ENCODE measurements at places on chromosomes 2 and 18.

- DNase-seq, result no peak
Measured at GRCh38 chr2:224870341-224870740, 154.2 kb upstream of the CCDC195 start.

DNA sequence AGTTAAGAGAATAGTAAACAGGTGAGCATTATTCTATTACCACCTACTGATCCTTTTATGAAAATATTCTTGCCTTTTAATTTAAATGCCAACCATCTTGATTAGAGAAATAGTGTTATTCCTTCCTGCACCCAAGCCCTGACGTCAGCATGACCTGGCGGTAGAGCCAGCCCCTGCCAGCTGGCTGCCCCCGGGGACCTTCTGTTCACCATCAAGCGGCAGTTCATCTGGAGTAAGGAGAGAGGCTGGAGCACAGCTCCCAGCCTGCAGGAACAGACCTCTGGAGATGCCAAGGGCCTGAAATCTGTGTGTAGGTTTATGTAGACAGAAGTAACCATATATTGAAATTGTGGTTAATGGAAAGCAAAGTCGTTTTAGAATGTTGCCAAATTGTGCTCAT lies 171.8 kb downstream of the GBX2 start:
- no peak for DNase-seq

DNA sequence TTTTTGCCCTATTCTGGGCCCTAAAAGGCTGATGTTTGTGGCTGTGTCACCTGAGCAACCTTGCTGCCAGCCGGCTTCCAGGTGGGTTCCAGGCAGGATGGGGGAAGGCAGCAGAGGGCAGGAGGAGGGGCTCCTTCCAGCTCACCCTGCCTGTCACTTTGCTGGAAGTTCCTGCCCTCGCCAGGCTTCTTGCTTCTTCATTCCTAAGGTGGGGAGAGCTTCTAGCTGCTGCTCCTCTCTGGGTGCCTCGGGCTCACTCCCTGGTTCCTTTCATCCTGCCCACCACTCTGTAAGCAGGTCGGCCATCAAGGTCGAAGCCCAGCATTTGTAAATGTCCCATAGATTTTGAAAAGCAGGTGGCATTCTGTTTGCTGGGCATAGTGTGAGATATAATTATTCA lies 249.4 kb upstream of the HS6ST1 start:
- DNase-seq, result no peak

DNA sequence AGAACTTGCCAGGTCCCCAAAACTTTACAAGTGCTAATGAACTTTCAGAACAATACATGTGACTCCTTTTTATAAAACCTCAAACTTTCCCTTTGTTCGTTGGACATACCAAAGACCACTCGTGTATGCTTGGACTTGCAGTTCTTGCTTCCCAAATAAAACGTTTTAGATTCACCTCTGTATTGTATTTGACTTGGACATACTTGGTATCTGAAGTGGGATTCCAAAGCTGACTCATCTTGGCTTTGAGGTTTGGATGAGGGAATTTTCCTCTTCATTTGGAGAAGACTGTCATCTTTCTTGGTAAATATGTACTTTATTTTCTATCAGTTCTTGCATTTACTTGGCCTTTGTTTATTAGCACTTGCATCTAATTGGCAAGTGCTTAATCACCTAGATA lies 8.0 kb upstream of the CYB5A start:
- DNase-seq, result no peak

- peak; percentile 66 for DNase-seq
Measured at GRCh38 chr2:99489063-99489760, 605 bp downstream of the REV1 start.

- no peak for DNase-seq
Measured at GRCh38 chr2:107091163-107091864, 205.3 kb upstream of the ST6GAL2 start.

DNA sequence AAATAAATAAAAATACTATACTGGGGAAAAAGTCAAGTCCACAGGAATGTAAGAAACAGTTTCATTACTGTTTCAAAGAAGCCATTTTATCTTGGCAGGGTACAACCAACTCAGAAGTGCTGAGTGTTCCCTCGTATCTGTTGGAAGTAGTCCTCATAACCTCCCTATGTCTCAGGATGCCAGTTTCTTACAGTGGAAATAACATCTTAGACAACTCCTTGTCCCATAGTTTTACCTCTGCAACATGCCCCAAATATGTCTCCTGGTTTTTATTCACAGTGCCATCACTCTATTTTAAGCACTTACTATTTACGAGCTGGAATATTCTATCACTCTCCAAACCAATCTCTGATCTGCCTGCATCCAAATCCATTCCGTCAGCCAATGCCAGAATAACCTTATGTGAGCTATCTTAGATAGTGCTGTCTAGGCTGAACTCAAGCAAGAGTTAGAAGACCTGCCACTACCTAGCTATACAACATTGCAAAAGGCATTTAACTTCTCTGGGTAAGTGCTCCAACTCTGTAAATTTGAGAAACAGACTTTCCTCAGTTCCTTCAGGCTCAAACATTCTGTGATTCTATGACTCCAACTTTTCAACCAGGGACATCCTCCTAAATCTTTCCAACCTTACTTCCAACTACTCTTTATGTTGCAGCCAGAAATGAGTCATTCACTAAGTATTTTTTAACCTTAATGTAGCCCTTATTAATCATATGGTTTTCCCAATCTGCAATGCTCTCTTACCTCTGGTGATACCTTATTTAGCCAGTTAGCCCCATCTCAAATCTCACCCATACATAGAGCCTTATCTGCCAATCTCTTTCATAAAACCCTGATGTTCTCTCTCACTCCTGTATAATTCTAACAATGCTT lies 66.7 kb downstream of the RTN4 start:
- DNase-seq, result no peak

GRCh38 chr18:4004183-4004829 lies 450.8 kb downstream of the DLGAP1 start:
- no peak for DNase-seq

GRCh38 chr2:85799215-85799956 lies 45.6 kb downstream of the ATOH8 start:
- no peak for DNase-seq

GRCh38 chr18:21996351-21996826 lies 173.0 kb upstream of the GATA6 start:
- DNase-seq, result no peak

GRCh38 chr2:120447127-120447785 lies 101.3 kb downstream of the INHBB start:
- no peak for DNase-seq

- DNase-seq, result no peak
Measured at GRCh38 chr2:33391529-33392255, 84.8 kb upstream of the RASGRP3 start.

DNA sequence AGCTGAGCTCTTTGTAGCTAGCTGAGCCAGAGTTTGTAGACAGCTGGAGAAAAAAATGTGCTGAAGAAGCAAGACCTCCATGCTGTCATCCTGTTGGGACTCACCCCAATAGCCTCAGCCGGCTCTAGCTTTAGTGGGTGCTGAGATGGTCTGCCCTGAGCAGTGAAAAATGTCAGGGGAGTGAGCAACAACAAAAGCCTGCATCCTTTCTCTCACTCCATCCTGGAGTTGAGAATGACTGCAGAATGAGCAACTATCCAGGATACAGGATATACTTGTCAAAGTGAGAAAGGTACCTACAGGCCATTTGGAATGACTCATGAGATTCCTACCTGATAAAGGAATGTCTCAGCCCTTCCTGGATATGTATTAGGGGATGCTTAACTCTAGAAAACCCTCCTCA lies 146.1 kb upstream of the DLX2 start:
- no peak for DNase-seq

DNA sequence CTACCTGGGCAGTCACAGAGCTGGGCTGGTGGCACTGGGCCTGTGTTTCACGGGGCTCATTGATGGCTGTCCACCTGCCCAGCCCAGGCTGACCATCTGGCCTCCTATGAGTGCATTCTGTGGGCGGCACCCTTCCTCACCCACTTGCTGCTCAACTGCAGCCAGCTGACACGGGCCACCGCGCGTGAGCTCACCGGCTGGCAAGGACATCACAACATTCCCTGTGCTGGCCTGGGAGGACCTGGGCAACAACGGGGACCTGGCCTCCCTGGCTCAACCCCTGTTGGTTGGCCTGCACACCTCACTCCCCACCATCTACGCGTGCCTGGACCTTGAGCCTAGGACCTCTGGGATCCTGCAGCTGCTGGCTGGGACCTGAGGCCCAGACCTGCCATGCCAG lies 98.2 kb upstream of the DTNA start:
- no peak for DNase-seq

DNA sequence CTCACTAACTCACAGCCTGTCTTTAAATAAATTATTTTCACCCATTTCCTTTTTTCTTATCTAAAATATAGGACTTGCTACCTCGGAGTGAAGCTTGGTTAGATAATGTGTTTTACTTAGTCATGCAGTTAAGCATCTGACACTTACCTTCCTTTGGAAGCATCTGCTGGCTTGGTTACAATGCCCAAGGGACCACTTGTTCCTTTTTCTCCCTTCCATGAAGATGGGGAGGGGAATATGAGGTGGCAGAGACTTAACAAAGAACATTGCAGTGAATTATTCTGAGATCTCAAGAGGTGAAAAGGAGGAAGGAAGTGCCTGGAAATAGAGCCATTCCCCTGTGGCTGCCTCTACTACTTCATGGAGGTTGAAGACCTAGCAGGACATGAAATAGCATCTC lies 145.4 kb upstream of the FOSL2 start:
- no peak for DNase-seq

DNA sequence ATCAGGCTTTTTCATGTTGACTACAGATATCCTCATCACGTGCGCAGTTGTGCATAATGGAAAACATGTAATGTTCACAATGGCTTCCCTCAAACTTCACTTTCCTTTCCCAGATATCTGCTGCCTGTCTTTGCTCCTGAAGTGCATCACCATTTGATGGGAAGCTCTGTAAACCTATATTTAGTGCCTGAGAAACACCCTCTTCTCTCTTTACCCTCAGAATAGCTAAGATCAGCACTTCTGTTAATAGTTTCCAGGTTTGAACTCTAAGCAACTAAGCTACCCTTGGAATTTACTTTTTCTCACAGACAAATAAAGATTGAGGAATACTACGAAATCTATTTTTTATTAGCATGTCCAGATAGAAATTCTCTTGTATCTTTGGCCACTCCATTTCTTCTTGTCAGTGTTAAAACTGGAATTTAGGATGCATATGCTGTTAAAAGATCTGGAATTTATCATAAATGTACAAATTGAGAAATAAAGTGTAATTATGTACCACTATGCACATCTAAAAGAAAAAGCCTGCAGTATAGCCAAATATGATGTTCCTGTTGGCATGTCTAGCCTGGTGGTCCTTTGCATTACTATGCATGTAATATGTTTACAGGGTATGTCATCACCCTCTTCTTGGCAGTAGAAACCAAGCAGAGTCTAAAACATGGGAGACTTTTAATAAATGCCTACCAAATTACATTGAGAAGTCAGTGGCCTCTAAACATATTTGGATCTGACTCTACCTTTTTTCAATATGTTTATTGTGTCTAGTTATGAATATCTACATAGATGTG lies 278.7 kb downstream of the FIGN start:
- DNase-seq, result no peak

DNA sequence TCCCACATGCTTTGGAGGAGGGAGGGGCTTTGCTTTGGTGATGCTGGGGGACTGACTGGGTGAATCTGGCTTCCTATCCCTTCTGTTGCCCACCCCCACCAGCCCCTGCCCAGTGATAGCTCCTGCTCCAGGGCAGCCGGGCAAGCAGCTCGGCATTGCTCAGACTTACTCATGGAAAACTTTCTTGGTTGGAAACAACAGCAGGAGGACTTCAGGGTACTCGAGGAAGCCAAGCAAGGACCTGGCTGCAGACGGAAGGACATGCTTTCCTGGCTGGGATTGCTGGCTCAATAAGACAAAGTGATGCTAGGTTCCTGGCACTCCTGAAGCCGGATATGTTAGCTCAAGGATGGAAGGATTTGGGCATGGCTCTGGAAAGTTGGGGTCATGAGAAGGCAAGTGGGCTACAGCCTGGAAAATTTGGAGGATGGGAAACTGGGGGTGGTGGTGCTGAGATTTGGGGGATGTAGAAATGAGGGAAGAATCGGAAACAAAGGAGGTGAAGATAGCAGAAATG lies 3.1 kb downstream of the SPEG start:
- DNase-seq, result no peak

DNA sequence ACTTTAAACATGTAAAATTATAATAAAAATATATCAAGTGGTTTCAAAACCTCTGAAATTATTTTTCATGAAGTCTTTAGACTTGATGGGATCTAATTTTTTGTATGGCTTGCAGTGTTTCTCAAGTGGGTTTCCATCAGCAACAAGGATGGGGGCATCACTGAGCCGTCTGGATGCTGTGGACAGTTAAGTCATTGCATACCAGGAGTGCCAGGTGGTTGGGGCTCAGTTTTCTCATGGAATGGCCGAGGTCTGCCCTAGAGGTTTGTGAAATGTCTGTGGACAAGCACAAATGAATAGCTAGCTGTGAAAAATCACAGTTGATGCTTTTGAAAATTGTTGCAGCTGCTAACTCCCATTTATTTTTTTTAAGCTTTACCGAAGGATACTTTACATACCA lies 1.7 kb downstream of the PRELID3A start:
- no peak for DNase-seq

DNA sequence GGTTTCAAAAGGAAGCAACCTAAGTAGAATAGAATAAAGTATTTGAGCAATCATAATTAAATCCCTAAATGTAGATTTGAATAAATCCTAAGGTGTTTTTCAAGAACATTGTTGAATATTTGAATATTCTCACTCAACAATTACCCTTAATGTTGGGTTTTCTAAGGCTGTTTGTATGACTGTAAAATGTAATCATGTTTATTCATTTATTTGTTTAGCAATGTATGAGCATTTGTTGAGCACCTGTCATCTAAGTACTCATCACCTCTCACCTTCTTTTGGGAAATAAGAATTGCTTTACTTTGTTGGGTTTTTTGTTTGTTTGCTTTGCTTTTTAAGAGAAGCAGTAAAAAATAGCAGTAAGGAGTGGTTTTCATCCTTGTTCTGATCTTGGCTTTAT lies 66.0 kb downstream of the MAPRE2 start:
- no peak for DNase-seq

GRCh38 chr2:211829725-211830124 lies 708.9 kb downstream of the ERBB4 start:
- no peak for DNase-seq

- no peak for DNase-seq
Measured at GRCh38 chr2:113077921-113078320, 10.2 kb downstream of the IL1F10 start.

- DNase-seq, result no peak
Measured at GRCh38 chr2:65630643-65631042, 198.2 kb upstream of the SPRED2 start.

- DNase-seq, result no peak
Measured at GRCh38 chr2:81734981-81735380, 1430.4 kb upstream of the LRRTM1 start.

DNA sequence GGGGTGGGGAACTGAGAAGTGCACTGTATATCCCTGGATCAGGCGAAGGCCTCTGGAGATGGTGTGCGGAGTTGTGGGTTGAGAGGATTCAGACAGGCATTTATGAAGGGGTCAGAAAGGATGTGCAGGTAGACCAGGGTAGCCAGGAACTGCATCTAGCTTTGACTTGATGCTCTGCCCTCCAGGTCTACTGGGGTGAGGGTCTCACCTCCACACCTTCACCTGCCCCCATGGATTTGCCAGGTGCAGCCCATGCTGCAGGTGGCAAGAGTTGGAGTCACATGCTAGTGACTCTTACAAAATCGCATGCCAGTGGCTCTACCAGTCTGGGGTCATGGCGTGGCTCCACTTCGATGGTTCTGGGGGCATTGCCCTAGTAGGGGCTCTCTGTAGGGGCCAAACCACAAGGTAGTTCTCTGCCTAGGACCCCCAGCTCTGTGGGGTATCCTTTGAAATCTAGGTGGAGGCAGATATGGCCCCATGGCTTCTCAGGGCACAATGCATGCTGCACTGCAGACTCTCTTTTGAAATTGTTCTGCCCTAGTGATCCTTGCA lies 18.9 kb upstream of the KCNF1 start:
- no peak for DNase-seq

Measured in activated CD8-positive, alpha-beta memory T cell treated with anti-CD3 and anti-CD28 coated beads for 24 hours (primary cell).